ENCODE measurements at places on chromosomes 7 and 10.

- no peak for DNase-seq
Measured at GRCh38 chr7:108026116-108026515, 23.2 kb upstream of the LAMB1 start.

GRCh38 chr7:30707391-30708357 is 25.4 kb upstream of the CRHR2 start:
- DNase-seq: no peak

GRCh38 chr10:58479045-58479444 is 33.6 kb upstream of the BICC1 start:
- DNase-seq: no peak

- DNase-seq: no peak
Measured at GRCh38 chr7:95340491-95340890, 16.2 kb upstream of the PON1 start.

- no peak for DNase-seq
Measured at GRCh38 chr10:34801097-34801733, 13.9 kb downstream of the PARD3 start.

DNA sequence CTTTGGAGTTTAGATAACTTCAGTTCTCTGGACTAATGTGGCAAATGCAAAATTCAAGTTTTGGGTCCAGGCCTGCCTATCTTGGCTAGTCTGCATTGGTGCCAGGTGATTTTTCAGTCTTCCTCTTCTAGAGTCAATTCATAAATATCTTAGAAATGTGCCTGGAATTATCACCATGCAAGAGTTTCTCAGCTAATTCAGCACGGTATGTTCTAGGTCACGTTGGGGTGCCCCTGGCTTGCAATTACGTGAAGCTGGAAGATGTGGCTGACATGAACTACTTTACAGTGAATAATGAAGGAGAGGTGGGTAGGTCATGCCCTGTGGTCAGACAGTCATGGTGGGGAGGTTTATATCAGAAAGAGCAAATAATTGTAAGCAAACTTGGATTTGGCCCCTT is 25.0 kb downstream of the ZDHHC6 start:
- DNase-seq: no peak

DNA sequence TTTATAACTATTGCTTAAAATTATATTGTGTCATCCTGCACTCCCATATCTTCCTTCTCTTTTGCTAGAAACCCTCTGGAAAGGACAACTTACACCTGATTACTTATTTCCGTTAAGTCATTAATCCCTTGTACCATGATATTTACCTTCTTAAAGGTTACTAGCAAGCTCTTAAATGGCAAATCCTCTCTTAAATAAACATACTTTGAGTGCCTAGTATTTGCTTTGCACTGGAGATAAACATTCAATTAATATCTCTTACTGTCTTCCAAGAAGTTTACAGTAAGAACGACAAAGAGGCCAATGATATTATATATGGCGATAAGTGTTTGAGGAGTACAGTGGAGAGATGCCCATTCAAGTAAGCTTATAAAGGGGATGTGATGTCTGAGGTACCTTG is 278.3 kb downstream of the HGF start:
- no peak for DNase-seq

Data from stimulated activated CD8-positive, alpha-beta memory T cell treated with anti-CD3 and anti-CD28 coated beads, Interleukin-7, amount 100 ng/mL, for 1 hour (primary cell).